ENCODE measurements at places on chromosomes 13 and 19.

DNA sequence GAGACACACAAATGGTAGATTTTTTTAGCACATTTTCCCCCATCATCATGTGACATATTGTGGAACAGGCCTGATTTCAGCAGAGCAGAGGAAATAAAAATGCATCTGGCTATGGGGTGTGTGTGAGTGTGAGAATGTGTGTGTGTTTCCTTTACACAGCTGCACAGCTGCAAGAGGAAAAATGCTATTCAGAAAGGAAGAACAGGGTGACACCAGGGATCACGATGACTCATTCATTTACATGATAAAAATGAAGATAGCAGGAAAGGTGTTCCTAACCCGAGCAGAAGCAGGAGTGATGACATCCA lies 469.5 kb upstream of the TSHZ3 start:
- no peak for DNase-seq

GRCh38 chr13:109400624-109401257 lies 385.6 kb downstream of the IRS2 start:
- DNase-seq, result peak; percentile 32

- DNase-seq, result no peak
Measured at GRCh38 chr13:30108913-30109237, 198.5 kb downstream of the KATNAL1 start.

GRCh38 chr19:6527893-6528543 lies 2.8 kb upstream of the TNFSF9 start:
- no peak for DNase-seq

DNA sequence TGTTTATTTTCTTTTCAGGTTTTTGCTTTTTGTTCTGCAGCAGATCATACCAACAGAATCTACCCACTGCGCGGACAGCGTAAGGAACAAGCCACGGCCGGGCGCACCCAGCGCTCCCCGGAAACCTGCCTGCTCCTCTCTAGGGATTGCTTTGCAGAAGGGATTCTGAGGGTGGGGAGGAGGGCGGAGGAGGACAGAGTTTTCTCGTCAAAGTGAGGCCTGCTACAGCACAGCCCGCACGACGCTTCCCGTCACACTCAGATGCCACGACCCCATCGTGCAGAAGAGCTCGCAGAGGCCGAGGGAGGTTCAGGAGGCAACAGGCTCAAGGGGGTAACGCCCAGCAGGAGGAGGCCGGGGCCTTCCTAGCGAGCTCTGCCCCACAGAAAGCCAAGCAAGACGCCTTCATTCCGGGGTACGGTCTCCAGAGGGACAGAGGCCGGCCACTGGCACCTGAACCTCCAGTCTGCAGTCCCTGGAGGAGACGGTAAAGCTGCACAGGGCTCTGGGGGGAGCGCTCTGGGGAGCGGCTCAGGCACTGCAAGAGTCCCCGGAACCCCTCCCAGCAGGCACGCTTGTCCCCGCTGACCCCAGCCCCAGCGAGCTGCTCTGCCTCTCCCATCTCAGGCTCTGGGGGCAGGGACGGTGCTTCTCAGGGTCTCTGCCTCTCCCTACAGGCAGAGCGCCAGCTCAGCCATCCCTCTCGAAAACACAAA lies 6.9 kb downstream of the REXO1 start:
- DNase-seq, result no peak

DNA sequence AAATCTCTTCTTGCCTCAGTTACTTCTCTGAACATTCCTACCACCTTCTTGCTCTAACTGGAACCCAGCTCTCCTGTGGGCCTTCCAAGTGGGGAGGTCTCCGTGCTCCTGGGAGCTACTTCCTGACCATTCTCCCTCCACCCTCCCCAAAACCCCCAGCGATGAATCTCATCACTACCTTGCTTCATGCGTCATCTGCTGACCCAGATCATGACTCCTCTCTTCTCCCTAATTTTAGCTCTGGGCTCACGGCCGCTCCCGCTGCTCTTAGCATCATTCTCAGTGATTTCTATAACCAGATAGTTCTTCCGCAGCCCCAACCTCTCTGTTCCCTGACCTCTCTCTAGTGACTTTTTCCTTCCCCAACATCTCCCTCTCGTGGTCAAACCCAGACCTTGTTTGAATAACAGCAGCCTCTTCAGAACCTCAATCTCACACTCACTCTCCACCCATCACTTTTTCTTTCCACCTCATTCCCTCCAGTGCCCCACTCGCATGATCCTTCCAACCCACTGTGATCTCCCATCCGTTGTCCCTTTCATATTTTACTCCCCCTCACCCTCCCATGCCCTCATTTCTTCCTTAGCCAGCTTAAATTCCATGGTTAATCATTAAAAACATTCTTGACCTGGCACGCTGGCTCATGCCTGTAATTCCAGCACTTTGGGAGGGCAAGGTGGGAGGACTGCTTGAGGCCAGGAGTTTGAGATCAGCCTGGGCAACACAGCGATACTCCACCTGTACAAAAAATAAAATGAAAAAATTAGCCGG lies 21.8 kb downstream of the MRPS12 start:
- no peak for DNase-seq
